ENCODE measurements at places on chromosomes 4 and X.
A peak's percentile ranks its signal among the peaks of the same experiment; 100 is the strongest.

- DNase-seq = no peak
Measured at GRCh38 chr4:89316211-89316610, 8.6 kb upstream of the GPRIN3 start.

DNA sequence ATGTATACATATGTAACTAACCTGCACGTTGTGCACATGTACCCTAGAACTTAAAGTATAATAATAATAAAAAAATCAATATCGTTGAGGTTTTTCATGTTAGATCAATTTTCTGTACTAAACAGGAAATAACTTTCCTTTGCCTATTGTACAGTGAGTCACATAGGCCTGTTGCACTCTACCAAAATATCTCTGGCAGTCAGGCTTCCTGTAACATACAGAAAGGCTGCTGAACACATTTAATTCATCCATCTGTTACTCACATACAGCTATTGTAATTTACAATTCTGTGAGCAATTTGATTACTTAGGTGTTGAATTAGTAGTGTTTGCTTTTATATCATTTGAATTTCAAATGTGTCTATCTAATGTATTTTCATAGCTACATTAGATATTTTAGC, 427.8 kb downstream of the TMA16 start:
- no peak for DNase-seq

DNA sequence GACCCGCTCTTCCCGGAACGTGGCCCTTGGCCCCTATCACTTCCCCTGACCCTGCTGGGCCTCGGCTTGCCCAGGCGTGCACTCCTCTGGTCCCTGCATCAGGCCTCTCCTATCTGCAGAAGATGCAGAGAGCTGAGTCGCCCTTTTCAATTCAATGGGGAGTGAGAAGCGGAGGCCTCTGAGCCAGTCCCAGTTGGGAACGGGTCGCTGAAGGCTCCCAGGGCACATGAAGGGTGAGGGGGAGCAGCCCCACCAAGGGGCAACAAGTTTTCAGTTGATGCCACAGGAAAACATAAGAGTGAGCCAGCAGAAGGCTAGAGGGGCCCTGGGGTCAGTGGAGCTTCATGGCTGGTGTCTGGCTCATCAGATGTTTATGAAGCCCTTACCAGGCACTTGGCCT, 17.1 kb downstream of the PSAPL1 start:
- DNase-seq = no peak

DNA sequence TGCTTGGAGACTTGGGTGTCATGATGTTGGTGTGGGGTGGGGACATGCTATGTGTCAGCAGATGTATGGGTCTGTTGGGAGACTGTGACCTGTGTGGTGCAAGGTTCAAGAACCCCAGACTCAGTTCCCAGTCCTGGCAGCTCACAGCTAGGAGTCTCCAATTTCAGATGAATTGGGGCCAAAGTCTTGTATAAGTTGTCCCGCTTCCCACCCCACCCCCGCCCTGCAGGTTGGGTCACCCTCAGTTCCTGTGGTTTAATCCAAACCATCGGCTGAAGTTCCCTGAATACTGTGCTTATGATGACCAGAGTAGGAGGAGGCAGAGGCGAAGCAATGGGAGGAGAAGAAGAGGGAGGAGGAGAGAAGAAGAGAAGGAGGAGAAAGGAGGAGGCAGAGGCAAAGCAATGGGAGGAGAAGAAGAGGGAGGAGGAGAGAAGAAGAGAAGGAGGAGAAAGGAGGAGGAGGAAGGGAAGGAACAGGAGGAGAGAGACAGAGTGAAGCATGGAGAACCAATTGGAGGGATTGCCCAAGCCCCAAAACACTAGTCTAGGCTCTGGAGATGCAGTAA, 112.6 kb downstream of the EFNB1 start:
- peak; percentile 35 for DNase-seq

GRCh38 chr4:40648131-40648530, 18.5 kb upstream of the RBM47 start:
- DNase-seq = no peak

All from choroid plexus epithelial cell (primary cell).